NCI-H187 treated with DMSO at 0.1 percent for 48 hours (cell line): ENCODE measurements at places on chromosomes 3 and 15.

- no peak for DNase-seq
These were observed 445.6 kb downstream of the ERC2 start for GRCh38 chr3:56022619-56023018.

- no peak for DNase-seq
These were observed 25.2 kb downstream of the EOMES start for GRCh38 chr3:27696906-27697305.

GRCh38 chr15:81292523-81293001 lies 31.4 kb downstream of the STARD5 start:
- no peak for DNase-seq

GRCh38 chr3:38120693-38121450 lies 16.1 kb downstream of the ACAA1 start:
- DNase-seq = no peak

DNA sequence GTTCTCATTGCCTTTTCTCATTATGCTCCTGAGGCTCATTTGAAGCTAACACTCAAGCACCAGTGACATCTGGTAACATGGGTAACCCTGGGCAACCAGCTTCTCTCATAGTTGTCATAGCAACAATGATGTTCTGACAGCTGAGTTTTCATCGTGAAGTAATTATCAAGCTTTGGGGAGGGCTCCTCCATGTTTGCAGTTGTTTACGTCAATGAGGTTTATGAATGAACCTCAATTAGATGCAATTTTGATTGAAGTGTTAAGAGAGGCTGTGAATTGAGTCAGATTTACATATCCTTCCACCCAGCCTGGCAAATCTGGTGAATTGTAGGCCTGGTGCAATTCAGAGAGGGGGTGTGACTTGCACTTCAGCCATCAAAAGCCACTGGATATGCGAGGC lies 119.3 kb upstream of the CHD2 start:
- peak; percentile 68 for DNase-seq

- no peak for DNase-seq
These were observed 109.2 kb downstream of the ASB7 start for GRCh38 chr15:100711516-100712021.

DNA sequence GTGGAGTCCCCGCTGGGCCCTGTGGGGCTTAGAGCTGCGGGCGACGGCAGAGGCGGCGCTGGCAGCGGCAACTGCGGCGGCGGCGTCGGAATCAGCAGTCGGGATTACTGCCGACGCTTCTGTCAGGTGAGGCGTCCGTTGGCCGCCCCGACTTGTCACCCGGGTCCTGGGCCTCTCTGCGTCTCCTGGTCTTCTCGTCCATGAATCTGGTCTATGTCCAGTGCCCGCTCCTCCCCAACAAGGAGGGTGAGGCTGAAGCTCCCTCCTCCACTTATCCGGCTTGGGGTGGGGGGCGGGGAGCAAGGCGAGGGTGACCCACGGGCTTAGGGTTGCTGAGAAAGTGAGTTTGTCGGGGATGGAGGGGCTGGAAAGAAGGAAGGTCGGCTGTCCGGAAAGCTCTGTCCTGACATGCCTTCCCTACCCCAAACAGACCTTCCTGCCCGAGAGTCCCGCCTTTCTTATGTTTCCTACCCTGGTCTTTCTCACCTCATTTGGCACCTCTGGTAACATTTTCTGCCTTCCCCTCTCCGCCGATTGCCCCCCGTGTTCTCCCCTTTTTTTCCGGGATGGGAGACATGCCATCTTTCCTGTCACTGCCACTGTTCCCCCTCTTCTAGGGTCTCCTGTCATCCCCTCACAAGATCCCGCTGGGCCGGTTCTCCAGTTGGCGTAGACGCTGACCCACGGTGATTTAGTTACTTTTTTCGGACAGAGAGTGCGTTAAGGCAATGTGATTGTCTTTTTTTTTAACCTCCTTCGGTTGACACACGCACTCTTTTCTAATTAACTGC lies 520 bp downstream of the ZNF654 start:
- no peak for DNase-seq
